ENCODE measurements at places on chromosomes 12 and 14.

GRCh38 chr12:12538535-12538934 lies 24.1 kb downstream of the DUSP16 start:
- no peak for DNase-seq

GRCh38 chr14:90560558-90560957 lies 163.7 kb downstream of the CALM1 start:
- DNase-seq = no peak

DNA sequence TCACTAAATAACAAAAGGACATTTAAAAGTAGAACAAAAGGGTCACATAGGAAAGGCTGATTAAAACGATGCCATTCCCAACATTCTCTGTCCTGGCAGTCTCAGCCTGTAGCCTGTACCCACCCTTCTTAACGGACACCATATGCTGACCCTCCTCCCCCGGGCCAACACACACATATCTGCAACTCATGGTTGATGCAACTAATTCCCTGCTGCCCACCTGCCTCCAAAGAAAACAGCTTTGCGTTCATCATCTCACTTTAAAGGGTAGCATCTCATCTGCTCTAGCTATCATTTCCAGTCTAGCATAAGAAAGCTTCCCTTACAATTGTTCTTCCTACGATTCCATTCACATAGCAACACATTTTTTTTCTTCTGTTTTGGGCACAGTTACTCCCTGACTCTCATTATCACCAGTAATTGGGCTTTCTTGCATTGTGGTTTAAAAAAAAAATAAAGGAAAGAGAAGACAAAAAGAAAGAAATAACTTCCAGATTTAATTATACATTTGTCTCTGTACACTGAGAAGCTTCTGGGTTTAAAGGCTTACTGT lies 92.9 kb downstream of the KCNC2 start:
- no peak for DNase-seq

- no peak for DNase-seq
Measured at GRCh38 chr14:51978681-51979085, 10.7 kb upstream of the RTRAF start.

DNA sequence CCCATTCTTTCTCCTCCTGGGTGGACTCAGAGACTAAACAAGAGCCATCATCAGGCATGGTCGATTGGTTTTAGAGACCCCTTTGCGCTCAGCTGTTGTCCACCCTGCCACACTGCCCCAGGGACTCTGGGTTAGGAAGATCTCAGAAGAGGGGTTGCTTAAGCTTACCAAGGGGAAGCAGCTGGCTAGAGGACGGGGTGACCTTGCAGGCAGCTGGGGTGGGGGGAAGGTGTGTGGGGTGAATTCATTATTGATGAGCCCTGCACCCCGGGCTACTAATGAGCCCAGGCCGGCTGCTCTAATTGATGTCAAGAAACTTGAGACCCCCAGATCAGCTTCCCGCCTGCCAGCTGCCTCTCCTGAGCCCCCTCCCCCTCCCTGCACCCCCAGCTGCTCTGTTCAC lies 8.7 kb upstream of the ZNF385A start:
- DNase-seq = no peak

DNA sequence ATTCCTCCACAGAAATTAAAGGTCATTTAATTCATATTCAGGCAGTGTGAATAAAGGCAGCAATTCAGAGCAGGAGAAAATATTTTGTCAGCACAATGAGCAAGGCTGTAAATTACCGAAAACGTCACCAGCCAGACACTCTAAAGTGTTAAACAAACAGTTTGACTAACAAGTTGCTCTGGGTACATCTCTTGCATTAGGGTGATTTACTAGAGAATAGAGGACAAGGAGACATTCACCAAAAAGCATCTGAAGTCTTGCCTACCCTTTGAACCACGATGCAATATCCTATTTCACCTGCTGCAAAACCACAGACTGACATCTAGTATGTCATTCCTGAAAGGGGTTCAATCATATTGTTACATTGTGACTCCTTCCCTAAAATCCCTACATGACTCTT lies 27.1 kb upstream of the GPHB5 start:
- DNase-seq = no peak

DNA sequence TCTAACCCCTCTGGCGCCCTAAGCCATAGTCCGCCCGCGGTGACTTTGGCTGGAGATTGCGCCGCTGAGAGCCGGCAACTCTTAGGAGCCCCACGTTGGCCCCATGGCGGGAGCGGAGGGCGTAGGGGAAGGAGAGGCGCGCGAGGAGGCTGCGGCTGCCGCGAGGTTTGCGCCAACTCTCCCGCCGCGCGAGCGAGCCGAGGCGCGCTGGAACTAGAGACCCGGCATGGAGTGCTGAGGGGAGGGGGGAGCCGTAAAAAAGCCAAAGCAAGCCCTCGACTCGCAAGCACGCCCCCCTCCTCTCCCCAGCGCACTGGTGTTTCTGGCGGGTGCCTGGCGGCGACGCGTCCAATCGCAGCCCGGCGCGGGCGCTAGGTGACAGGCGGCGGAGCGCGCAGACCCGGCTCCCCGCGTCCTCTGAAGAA lies at the start of gene SYT10:
Gene SYT10 (minus strand): TSS at position 233 of the 425 bp plus-strand sequence. CDS start 297 bp downstream, outside the sequence.
- no peak for DNase-seq

DNA sequence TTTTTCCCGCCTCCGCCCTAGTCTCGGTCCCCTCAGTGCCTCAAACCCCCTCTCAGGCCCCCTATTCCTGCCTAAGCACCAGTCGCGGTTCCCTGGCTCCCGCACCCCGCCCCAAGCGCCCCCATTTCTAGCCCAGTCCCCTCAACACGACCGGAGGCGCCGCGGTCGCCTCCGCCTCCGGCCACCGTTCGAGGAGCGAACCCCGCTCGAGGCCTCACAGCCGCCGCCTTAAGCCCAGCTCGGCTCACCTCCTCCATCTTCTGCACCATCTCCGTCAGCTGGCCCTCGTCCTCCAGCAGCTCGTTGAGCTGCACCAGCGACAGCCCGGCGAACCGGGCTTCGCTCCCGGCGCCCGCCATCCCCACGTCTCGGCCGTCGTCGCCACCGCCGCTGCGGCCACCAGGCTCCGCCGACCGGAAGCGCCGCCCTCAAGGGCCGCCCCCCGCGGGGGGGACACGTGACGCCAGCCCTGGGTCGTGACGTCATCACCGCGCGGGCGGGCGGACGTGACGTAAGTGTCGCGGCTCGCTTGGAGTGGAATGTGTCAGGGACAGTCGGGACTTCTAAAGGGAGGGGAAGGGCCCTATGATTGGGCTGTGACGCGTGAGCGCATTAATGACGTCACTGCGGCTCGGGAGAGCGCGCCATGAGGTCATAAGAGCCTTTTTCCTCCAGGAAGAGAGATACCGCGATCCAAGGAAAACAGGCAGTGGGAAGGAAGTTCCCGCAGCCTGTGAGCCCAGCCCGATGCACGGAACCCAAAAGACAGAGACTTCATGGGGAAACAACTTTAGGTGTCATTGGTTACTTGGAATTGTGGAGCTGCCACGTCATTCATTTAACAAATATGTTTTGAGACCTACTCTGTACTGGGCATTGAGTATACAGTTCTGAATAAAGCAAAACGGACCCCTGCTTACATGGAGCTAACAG lies at the start of gene VPS37B:
Gene VPS37B (minus strand): TSS at position 421 of the 933 bp plus-strand sequence. CDS start 62 bp downstream, at position 359.
- DNase-seq = peak; percentile 61

DNA sequence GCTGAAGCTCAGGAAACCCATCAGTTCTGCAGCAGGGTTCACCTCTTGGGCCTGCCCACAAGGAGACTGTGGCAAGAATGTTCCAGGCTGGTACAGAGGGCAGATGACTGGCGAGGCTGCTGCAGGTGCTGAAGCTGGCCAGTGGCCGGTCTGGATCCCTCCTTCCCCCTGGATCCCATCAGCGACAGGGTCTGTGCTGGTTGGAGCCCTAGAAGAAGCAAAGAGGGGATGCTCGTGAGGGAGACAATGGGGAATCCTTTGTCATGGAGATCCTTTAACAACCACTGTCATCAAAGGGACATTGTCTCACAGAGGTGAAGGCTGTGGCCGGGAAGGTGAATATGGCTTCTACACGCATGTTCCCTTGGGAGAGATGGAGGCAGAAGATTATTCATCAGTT lies 211.4 kb upstream of the TMEM132C start:
- DNase-seq = no peak

- no peak for DNase-seq
Measured at GRCh38 chr12:93115646-93116045, 186.6 kb upstream of the EEA1 start.

- DNase-seq = no peak
Measured at GRCh38 chr12:3552726-3553045, 61.7 kb downstream of the PRMT8 start.

DNA sequence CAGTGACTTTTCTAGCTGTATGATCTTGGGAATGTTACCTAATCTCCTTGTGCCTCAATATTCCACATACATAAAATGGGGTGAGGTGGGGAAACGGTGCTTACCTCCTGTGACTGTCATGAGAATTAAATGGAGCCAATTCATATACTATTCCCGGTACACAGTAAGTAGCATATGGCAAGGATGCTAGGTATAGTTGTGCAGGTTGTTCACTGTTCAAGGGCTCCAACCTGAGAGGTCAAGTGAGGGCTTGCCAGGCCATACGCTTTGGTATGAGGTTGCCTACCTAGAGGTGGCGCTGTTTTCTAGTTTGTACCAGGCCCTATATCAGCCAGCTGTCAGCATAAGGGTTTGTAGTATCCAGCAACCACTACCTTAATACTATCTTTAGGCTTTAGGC lies 3.6 kb upstream of the BATF start:
- no peak for DNase-seq

DNA sequence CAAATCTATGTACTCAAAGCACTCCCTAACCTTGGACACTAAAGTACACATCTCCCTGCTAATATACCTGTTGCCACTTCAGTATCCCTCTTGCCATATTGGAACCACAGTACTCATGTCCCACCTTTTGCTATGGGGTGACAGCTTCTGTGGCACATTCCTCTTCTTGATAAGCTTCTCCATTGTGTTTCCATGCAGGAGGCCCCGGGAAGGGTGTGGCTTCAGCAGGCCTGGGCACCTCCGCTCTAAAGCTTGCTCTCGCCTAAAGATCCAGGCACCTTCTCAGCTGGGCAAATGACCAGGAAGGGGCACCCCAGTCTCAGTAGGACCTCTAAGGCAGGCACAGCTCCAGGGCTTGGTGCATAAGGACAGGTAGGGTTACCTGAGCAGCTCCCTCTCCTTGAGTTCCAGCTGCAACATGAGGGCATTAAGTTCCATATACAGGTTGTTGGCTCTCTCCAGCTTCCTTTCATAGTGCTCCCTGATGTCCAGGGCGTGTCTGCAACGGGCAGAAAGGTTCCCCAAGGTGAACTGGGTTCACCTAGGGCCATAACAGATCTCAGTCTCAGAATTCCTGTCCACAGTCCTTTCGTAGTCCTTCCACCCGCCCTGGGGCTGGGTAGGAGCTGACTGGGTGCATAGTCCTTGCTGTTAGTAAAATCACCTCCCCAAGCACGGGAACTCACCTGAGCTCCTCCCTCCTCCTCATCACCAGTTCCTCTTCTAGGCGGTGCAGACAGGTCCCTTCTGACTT lies 15.9 kb downstream of the MAP3K12 start:
- no peak for DNase-seq

DNA sequence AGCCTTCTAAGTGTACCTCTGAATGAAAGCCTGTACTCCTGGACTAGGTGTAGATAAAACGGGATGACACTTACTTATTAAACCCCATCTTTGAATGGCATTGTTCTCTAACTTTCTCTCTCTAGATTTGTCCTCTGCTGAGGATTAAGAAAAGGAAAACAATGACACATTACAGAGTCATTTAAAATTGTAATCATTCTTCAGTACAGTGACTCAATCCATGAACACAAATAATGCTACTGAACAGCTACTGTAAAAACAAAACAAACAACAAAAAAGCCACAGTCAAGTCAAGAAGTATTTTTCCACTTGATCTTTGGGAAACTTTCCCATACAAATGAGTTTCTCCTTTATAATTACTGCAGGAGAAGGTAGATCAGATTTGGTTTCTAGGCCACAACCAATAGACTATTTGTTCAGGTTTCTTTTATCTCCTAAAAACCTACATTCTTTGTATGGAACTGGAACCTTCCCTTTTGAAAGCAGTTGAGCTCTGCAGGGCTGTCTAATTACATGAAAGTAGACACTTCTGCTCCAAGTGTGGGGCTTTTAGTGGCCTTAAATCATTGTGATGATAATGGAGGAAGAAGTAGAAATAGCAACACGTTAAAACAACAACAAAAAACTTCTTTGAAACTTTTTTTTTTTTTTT lies 219.1 kb downstream of the ESR2 start:
- DNase-seq = no peak

DNA sequence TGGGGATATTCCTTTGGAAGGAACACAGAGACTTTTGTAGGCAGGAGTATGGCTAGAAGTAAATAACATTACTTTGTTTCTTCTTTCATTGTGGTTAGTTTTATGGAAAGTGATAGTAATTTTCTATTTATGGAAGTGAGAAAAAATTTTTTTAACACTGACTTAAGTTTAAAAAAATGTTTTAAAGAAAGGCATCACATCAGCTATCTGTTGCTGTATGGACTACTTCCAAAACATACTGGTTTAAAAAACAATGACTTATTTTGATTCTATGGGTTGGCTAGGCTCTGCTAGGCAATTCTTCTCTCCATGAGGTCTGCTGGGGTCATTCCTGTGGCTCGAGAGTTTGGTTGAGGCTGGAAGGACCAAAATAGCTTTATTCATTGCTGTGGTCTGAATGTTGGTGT lies 31.7 kb upstream of the SLC38A2 start:
- DNase-seq = no peak

- DNase-seq = no peak
Measured at GRCh38 chr14:67429510-67430205, 17.7 kb upstream of the PLEK2 start.

GRCh38 chr12:3551386-3551785 lies 60.4 kb downstream of the PRMT8 start:
- DNase-seq = no peak

GRCh38 chr14:66284346-66284745 lies 201.8 kb upstream of the CCDC196 start:
- no peak for DNase-seq

GRCh38 chr12:102095677-102096263 lies 24.1 kb downstream of the NUP37 start:
- no peak for DNase-seq

DNA sequence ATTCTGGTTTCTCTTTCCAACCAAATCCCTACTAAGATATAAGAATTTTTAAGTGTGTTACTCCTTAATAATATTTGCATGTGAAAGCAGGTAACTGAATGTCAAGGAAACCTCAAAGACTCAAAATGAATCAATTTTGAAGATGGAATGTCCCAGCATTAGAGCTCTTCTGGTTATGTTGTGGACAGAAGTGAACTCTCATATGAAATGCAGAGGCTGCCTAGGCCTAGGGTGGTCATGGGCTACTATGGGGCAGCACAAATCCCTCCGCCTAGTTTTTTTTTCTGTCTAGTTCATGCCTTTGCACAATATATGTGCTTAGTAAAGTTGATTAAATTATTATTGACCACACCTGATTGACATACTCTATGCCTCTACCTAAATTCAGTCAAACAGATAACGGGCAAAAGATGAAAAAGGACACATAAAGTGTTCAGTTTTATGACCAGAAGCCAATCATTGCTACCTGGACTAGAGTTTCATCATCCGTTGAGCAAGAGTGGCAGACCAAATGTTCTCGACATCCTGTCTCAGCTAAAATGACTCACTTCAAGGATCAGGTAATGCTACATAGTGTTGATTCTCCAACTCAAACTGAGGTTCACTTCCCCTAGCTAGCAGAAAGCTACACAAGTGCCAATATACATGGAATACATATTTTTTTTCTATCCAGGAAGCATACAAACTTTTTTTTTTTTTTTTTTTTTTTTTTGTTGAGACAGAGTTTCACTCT lies 1211.4 kb downstream of the VRK1 start:
- DNase-seq = no peak
